ENCODE measurements at places on chromosomes 4 and X. TPM values are rescaled to one million over a fixed set of nuclear protein-coding genes. Genes with fewer than 3 reads are reported as not detected.

Gene HEPH
- 8.6 TPM for total RNA-seq

Gene AKAP4
- total RNA-seq = not detected

Gene GLOD5
- total RNA-seq = not detected

Gene LETM1
- 67.5 TPM for total RNA-seq

Gene PNCK
- 9.3 TPM for total RNA-seq

Gene LGI2
- total RNA-seq = 0.98 TPM

Gene SUPT20HL1
- total RNA-seq = not detected

DNA sequence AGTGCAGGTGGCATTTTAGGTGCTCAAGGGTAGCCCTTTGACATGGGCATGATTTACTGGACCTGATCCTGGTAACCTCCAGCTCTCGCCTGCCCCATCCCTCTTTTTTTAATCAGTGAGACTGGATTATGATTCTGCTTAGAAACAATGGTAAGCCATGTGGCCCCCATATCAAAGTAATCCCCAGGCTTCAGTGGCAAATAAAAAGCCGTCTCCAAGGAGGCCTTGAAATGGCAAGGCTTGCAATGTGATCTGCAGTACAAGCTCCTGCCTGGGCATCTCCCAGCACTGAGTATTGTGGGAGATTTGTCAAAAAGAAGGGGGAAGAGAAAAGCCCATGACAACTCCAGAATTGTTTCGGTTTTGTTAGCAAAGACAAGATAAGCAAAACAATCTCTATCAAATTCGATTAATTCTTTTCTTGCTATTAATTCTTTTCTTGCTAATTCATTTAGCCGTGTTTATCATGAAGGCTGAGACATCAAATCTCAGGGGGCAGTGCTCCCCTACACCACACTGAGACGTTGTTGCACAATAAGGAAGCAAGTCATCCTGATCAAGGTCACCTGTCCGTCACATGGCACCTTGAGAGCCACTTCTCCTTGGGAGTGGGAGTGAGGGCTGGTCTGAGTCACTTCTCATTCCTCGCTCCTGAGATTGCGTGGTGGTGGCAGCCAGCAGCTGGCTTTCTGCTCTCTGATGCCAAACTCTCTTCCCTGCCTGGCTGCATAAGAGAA is 312.7 kb upstream of the GATB start:
- H3K4me1 ChIP-seq = no peaks in the 10 kb centered on the region
- no peak overlapping the region for H3K27ac ChIP-seq
- no peak for DNase-seq
- no peaks in the 10 kb centered on the region for H3K27me3 ChIP-seq
- H3K36me3 ChIP-seq = no peaks in the 10 kb centered on the region
- H3K4me3 ChIP-seq = no peak overlapping the region

- no peak overlapping the region for H3K4me3 ChIP-seq
- DNase-seq = no peak
- H3K4me1 ChIP-seq = no peaks in the 10 kb centered on the region
- no peaks in the 10 kb centered on the region for H3K27me3 ChIP-seq
These were observed 1.7 kb upstream of the VCX start for GRCh38 chrX:7841084-7841805.

DNA sequence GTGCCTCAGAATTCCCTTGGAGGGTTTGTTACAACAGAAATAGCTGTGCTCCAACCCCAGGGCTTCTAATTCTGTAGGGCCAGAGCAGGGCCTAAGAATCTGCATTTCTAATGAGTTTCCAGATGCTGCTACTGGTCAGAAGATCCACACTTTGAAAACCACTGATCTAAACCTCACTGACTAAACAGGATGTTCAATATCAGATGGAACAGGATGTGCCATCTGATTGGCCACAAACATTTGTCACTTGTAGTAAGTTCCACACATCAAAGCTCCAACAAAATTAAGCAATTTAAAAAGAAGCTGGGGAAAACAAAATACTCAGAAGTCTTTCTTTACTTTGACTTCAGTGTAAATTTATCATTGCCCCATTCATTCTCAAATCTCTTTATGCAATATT is 14.3 kb downstream of the CASK start:
- no peaks in the 10 kb centered on the region for H3K27me3 ChIP-seq
- DNase-seq = no peak
- no peak overlapping the region for H3K4me3 ChIP-seq
- H3K27ac ChIP-seq = no peak overlapping the region
- H3K36me3 ChIP-seq = no peaks in the 10 kb centered on the region

DNA sequence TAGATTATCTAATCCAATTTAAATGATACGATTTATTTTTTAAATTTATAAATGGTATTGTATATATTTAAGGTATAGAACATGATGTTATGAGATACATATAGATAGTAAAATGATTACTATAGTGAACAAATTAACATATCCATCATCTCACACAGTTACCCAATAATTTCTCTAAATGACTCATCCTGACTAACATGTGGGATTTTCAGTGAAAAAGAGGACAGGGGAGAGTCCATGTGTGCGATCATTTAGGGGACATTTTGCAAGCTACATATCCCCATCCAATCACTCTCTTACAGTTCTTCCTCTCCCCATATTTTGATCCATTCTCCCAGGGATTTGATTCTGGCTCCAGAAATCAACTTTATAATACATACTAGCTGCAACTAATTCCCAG is 88.2 kb downstream of the ABCB7 start:
- H3K27me3 ChIP-seq = no peaks in the 10 kb centered on the region
- no peak for DNase-seq
- no peak overlapping the region for H3K4me3 ChIP-seq
- peaks cover 11% of the 10 kb centered on the region for H3K36me3 ChIP-seq

GRCh38 chr4:96016634-96017299 is 176.9 kb downstream of the PDHA2 start:
- H3K36me3 ChIP-seq = no peaks in the 10 kb centered on the region
- no peak overlapping the region for H3K27ac ChIP-seq
- no peaks in the 10 kb centered on the region for H3K4me1 ChIP-seq
- no peaks in the 10 kb centered on the region for H3K27me3 ChIP-seq
- DNase-seq = no peak

DNA sequence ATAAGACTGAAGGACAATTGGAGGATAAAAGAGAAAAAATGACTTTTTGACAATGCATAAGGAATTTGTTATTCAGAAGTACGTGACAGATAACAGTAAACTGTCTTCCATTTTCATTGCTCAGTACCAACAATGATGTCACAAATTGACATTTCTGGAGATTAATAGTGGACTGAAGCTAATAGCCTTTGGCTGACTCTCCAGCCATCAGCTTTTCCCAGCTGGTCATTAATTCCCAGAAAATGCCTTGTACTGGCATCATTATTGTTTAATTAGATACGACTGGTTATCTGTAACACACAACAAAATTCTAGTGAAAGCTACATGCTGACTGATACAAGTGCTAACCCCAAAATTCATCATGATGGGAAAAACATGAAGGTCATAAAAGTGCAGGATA is 147.9 kb upstream of the FGF13 start:
- H3K36me3 ChIP-seq = no peaks in the 10 kb centered on the region
- H3K27ac ChIP-seq = no peak overlapping the region
- no peak for DNase-seq
- H3K27me3 ChIP-seq = no peaks in the 10 kb centered on the region

GRCh38 chr4:76737180-76737579 is 160.8 kb downstream of the SOWAHB start:
- H3K27me3 ChIP-seq = no peaks in the 10 kb centered on the region
- H3K4me1 ChIP-seq = peaks cover 22% of the 10 kb centered on the region
- no peak for DNase-seq
- H3K4me3 ChIP-seq = no peak overlapping the region
- H3K36me3 ChIP-seq = no peaks in the 10 kb centered on the region
- H3K27ac ChIP-seq = no peak overlapping the region

DNA sequence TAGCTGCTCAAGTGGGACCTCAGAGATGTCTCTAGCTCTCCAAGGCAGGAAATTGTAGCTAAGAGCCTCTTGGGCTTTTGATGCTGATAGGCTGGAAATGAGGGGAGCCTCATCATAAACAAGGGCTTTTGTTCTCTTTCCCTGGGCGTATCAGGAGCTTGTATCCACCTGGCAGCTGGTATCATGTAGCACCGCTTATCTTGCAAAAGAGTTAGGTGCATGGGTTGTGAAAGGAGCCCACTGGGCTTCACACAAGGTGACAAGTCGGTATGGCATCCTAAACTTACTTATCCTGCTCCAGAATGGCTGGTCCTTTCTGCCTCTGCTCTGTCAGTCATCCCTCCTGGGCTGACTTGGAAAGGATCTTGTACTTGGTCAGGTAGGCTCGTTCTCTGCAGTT is 565.8 kb downstream of the GRXCR1 start:
- no peak overlapping the region for H3K27ac ChIP-seq
- no peak overlapping the region for H3K4me3 ChIP-seq
- H3K4me1 ChIP-seq = no peaks in the 10 kb centered on the region
- H3K27me3 ChIP-seq = no peaks in the 10 kb centered on the region
- no peaks in the 10 kb centered on the region for H3K36me3 ChIP-seq

DNA sequence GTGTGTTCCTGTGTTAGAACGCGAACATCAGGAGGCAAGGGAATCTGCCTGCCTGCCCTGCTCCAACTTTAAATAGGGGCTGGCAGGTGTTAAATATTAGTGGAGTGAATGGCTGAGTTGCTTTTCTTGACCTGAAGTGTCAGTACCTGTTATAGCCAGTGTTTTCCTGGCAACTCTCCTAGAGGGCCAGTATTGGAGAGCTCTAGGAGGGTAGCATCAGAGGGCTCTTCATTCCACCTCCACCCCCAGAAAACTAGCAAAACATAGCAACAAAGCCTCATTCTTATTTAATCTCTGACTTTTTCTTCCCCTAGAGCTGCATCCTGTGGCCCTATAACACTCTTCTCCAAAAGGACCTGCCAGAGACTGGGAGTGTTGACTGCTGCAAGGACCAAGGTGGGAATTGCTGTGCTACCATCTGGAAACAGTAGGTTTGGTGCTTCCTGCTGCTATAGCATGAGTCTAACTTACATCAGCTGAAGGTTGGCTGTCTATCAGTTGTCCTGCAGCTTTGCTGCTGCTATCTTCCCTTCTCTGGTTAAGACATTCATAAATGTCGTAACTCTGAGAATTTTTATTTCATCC is 33.5 kb downstream of the SGMS2 start:
- H3K27ac ChIP-seq = no peak overlapping the region
- peaks cover 8% of the 10 kb centered on the region for H3K36me3 ChIP-seq
- DNase-seq = no peak
- peaks cover 27% of the 10 kb centered on the region for H3K4me1 ChIP-seq
- H3K27me3 ChIP-seq = no peaks in the 10 kb centered on the region

DNA sequence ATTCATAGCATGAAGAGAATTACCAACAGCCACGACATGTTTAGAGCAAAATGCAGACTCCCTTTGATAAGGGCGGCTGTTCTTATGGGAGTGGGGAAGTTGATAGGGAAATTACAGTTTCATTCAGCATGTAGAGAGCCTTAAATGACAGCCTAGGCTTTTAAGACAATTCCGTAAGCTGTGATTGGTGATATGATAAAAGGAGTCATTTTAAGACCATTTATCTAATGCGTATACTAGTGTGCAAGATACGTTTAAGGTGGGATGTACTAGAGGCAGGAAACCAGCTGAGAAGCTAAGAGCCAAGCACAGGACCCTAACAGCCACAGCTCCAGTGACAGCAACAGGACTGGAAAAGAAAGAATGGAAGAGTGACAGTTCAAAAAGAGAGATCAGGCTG is 102.2 kb upstream of the ZFP42 start:
- H3K27me3 ChIP-seq = no peaks in the 10 kb centered on the region
- H3K4me3 ChIP-seq = no peak overlapping the region
- H3K36me3 ChIP-seq = no peaks in the 10 kb centered on the region

DNA sequence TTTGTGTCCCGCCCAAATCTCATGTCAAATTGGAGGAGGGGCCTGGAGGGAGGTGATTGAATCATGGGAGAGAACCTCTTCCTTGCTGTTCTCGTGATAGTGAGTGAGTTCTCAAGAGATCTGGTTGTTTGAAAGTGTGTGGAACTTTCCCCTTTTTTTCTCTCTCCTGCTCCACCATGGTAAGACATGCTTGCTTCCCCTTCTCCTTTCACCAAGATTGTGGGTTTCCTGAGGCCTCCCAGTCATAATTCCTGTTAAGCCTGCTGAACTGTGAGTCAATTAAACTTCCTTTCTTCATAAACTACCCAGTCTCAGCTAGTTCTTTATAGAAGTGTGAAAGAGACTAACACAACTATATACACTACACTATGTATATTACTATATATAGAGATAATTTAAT is 697.8 kb upstream of the HS3ST1 start:
- no peak for DNase-seq
- no peak overlapping the region for H3K4me3 ChIP-seq
- H3K4me1 ChIP-seq = no peaks in the 10 kb centered on the region
- H3K36me3 ChIP-seq = no peaks in the 10 kb centered on the region
- H3K27ac ChIP-seq = no peak overlapping the region
- H3K27me3 ChIP-seq = no peaks in the 10 kb centered on the region

GRCh38 chr4:105652286-105652888 is 56.1 kb downstream of the INTS12 start:
- no peak for DNase-seq
- no peaks in the 10 kb centered on the region for H3K4me1 ChIP-seq
- H3K36me3 ChIP-seq = no peaks in the 10 kb centered on the region
- H3K27me3 ChIP-seq = no peaks in the 10 kb centered on the region

DNA sequence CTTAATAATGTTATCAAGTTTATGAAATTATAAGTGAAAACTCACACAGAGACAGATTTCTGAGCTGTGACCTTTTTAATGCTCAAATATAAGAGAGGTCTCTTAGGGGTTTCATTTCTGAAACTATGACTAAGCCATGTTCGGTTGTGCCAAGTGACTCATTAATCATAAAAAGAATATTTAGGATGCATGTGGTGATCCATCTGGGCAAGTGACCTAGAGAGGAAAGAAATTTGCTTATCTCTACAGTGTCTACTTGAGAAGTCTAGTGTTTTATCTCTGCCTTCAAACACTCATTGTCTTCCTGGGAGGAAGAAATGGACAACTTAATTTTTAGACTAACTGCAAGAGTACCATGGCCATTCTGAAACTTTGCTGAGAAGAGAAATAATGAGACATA is 545.3 kb upstream of the GRID2 start:
- no peak overlapping the region for H3K27ac ChIP-seq
- no peak for DNase-seq
- no peaks in the 10 kb centered on the region for H3K36me3 ChIP-seq
- H3K4me1 ChIP-seq = no peaks in the 10 kb centered on the region
- H3K27me3 ChIP-seq = no peaks in the 10 kb centered on the region

DNA sequence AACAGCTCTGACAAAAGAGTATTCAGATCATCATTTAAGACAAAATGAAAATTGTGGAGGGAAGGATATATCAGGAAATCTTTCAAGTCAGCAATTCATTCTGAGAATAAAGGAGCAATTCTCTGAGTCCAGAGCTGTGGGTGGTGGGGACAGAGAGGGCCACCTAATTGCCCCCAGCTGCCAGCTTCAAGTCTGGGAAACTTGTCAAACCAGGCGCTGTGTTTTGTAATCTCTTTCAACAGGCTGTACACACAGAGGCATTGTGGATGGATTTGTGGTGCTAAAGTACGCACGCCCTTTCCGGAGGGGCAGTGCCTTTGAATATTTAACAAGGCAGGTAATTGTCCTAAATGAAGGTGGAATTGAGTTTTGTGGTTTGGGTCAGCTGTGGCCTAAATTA is 591.1 kb upstream of the BOD1L1 start:
- no peaks in the 10 kb centered on the region for H3K27me3 ChIP-seq
- no peak overlapping the region for H3K27ac ChIP-seq
- H3K4me1 ChIP-seq = no peaks in the 10 kb centered on the region
- H3K36me3 ChIP-seq = no peaks in the 10 kb centered on the region
- H3K4me3 ChIP-seq = no peak overlapping the region
- no peak for DNase-seq

Measured in vagina (tissue), 2 donors.